ENCODE measurements at places on chromosomes 11 and 22.

DNA sequence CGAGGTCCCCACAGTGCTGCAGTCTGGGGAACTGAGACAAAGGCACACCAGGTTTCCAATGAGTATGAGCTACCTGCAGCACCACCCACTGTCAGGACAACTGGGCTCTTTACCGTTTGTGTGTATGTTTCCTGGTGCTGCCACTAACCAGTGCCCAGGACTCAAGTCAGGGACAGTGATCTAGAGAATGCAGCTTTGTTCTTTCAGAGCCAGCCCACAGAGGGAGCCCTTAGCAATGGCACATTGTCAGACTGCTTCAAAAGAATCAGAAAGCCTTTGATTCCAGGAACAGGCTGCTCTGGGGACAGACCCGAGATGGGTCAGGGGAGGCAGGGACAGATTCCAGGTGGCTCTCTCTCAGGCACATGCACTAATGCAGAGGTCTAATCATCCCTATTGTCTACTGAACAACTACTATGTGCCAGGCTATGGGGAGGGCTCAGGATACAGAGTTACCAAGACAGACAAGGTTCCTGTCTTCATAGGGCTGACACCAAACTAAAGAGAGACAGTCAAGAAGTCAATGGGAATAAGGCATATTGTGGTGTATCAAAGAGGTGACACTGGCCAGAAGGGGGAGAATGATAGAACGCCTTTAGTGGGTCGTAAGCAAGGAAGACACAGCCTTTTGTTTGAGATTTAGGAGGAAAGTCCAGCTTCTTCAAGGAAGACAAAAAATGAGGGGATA is 103.7 kb downstream of the VPREB1 start:
- no peak for DNase-seq

DNA sequence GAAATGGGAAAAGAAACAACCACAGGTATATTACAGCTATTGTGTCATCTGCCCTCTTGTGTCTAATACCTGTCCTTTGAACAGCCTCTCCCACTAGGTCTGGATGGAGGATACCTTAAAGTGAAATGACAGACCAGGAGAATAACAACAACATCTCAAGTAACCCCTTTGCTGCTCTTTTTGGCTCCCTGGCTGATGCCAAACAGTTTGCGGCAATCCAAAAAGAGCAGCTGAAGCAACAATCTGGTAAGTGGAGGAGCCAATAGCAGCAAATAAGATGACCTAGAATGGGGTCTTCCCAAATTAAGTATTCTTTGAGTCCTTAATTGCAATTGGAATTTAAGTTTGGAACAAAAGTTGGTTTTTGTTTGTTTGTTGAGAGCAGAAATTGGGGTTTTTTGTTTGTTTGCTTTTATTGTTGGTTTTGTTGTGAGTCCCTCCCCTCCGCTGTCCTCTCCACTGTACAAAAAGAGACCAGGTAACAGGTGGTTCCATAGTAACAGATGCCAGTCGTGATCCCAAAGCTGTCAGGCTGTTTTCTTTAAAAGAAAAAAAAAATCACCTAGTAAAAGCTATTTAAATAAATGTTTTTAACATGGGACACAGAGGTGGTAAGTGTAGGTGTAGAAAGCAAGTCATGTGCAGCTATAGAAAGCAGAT is 5.7 kb downstream of the UBE4A start:
- no peak for DNase-seq

- no peak for DNase-seq
Measured at GRCh38 chr11:10394229-10395101, 60.6 kb upstream of the AMPD3 start.

DNA sequence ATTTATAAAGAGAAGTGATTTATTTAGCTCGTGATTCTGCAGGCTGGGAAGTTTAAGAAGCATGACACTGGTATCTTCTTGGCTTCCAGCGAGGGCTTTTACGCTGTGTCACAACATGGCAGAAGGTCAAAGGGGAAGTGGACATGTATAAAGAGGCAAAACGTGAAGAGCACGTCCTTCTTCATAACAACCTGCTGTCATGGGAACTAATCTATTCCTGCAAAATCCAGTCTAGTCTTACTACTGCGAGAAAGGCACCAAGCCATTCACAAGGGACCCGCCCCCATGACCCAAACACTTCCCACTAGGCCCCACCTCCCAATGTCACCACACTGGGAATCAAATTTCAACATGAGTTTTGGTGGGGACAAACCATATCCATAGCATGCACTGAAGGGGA is 58.3 kb downstream of the AMOTL1 start:
- no peak for DNase-seq

DNA sequence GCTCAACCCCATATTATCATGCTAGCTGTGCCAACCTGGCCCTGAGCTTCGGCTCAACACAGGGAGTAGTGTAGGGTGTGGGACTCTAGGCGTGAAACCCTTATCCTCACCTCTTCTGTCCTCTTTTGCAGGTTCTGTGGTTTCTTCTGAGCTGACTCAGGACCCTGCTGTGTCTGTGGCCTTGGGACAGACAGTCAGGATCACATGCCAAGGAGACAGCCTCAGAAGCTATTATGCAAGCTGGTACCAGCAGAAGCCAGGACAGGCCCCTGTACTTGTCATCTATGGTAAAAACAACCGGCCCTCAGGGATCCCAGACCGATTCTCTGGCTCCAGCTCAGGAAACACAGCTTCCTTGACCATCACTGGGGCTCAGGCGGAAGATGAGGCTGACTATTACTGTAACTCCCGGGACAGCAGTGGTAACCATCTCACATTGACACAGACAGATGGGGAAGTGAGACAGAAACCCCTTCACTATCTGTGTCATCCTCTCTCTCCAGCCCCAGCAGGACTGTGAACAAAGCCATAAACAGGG is 76.4 kb downstream of the GGTLC2 start:
- peak; percentile 22 for DNase-seq

DNA sequence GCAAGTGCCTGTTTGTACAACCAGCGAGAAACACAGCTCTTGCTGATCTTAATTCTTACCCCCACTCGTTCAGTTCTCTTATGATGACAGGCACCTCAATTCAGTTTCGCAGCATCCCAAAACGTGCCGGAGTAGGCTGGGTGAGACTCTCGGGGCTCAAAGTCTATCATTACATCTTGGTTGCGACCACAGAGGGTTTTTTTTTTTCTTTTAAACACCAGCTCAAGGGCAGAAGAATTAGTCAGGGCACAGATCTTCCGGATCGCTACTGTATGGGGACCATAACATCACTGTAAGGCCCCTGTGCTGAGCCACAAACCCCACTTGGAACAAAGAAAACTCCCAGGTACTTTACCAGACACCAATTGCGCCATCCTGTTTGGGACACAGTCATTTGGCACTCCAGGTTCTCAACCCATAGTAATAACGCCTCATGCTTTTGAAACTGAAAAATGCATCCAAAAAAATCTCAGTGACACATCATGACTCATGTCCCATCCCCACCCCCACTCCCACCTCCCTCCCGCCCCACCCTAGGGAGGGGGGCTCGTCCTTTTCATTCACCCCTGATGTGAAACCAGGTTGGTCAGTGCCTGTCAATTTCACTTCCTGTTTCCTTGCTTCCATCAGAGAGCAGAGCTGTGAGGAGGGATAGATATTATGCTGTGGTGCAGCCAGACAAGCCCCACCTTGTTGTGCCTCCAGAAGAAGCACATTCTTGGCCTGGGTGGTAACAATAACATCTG is 41.0 kb upstream of the CD5 start:
- DNase-seq = peak; percentile 87

- DNase-seq = peak; percentile 45
Measured at GRCh38 chr11:59755701-59756557, 753 bp downstream of the STX3 start.

DNA sequence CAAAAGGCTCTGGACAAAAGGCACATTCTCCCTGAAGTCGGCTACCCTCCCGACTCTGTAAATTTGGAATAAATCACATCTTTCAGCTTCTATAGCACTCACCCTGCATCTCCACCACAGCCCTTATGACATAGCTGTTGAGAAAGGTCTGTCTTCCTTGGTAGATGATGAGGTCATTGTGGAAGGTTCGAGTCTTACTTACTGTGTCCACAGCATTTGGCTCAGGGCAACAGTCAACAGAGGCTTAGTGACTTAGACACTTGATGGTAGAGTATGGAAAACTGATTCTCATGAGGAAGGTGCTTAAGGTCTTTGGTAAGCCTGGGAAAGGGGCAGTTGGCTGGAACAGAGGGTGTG is 45.6 kb downstream of the PTPRJ start:
- no peak for DNase-seq

DNA sequence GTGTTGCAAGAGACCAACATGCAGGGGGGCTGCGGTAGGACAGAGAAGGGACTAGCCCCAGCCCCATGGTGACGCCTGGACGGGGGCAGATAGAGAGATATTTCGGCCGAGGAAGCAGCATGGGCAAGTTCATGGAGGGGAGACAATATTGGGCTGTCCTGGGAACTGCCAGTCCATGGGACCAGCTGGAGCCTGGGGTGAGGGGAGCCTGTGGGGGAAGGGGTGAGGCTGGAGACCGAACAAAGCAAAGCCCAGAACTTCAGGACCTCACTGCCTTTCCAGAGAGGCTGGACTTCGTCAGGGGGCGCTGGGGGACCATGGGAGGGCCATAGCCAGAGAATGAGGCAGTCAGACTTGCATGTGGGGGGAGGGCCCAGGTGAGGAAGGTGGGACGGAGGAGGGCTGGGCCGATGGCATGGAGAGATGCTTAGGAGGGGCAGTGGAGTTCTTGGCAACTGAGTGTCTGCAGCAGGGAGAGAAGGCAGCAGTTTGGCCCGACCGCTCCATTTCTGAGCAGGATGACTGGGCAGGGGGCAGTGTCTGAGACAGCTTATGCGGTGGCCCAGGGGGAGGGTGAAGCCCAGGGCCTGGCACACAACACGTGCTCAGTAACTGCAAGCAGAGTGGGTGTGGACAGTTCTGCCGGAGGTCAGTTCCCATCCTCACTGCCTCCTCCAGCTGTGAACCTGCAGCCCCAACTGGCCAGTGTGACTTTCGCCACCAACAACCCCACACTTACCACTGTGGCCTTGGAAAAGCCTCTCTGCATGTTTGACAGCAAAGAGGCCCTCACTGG is 712 bp downstream of the UPK3A start:
- no peak for DNase-seq

DNA sequence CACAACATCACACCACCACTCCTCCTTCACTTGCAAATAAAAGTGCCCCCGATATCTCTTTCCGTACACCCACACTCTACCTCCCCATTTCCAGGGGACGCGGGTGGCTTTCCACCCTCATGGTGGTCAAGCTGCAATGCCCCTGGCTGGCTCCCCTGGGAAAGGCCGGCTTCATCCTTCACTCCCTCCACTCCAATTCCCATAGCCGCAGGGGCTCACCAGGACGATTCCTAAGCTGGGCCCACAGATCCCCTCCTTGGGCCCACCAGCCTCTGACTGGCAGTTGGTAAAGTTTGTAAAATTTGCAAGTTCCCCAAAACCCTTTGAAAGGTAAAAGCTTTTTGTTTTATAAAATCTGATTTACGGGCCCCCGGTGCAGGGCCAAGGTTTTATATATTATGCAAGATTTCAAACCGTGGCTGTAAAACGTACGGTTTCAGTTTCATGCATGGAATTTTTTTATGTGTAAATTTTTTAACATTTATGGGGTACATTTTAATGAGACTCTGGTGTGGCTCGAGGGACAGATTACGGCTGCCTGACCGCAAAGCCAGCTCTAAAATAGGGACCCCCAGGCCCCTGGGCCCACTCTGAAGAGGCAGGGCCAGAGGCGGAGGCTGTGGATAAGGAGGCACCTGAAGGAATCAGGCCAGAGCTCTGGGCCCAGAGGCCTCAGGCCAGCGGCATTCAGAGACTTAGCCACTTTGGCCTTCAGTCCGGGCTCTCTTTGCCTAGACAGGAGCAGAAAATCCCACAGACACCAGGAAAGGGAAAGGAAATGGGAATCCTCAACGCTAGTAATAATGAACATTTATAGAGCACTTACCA is 106.5 kb downstream of the FEZ1 start:
- no peak for DNase-seq

- DNase-seq = no peak
Measured at GRCh38 chr22:30208631-30209603, 37.6 kb downstream of the LIF start.

DNA sequence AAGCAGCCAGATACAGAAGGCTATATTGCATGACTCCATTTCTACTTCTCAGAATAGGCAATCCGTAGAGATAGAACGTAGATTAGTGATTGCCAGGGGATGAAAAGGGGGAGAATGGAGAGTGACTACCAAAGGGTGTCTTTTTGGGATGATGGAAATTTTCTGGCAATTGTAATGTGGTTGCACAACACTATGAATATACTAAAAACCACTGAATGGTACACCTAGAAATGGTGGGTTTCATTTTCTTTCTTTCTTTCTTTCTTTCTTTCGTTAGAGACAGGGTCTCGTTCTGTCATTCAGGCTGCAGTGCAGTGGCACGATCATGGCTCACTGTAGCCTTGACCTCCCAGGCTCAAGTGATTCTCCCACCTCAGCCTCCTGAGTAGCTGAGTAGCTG is 54.4 kb downstream of the BID start:
- DNase-seq = no peak

DNA sequence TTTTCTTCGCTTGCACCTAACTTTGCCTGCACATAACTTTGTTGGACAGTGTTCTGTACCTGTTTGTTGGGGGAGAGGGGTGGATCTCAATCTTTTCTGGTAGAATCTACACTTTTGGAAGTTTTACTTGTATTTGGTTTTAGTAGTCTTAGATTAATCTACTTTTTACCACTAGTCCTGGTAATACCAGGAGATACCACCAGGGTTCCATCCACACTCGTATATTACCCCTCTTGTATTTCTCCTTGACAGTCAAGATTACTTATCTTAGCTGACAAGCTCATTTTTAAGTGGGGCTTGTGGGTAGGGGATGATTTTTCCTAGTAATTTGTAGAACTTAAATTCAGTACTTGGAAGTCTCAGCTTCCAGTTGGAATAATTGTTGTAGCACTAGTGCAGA is 37.3 kb upstream of the TECTA start:
- DNase-seq = no peak

- no peak for DNase-seq
Measured at GRCh38 chr11:75855206-75855605, 40.2 kb downstream of the UVRAG start.

DNA sequence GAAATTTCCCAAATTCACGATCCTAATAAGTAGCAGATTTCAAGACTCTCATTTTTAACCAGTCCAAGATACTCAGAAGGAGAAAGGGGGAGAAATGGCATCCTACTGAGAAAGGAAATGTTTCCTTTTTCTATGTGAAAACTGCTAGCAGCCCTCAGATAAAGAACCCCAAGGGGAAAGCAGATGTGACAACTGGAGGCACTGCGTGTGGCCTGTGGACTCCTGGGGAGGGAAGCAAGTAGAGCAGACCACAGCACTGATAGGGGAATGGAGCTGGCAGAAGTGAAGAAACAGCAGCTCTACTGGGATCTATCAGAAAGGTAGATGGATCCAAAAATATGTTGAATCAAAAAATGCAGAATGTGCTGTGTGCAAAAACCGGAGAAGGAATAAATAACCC is 239.7 kb upstream of the API5 start:
- no peak for DNase-seq

GRCh38 chr22:22687638-22688500 is 43.5 kb downstream of the GGTLC2 start:
- DNase-seq = peak; percentile 30

- DNase-seq = no peak
Measured at GRCh38 chr11:21144531-21144930, 475.1 kb downstream of the NELL1 start.

All from CD4-positive, alpha-beta T cell treated with Interleukin-2 at 100 ng/mL for 4 hours (primary cell).